Activated CD4-positive, CD25-positive, alpha-beta regulatory T cell treated with anti-CD3 and anti-CD28 coated beads, Interleukin-2, amount 50 U/mL, for 24 hours (primary cell): ENCODE measurements at places on chromosomes 3 and 15.

GRCh38 chr3:123376451-123377242 lies 72.2 kb downstream of the ADCY5 start:
- no peak for ATAC-seq

GRCh38 chr3:182487143-182487542 lies 306.2 kb upstream of the ATP11B start:
- no peak for ATAC-seq

DNA sequence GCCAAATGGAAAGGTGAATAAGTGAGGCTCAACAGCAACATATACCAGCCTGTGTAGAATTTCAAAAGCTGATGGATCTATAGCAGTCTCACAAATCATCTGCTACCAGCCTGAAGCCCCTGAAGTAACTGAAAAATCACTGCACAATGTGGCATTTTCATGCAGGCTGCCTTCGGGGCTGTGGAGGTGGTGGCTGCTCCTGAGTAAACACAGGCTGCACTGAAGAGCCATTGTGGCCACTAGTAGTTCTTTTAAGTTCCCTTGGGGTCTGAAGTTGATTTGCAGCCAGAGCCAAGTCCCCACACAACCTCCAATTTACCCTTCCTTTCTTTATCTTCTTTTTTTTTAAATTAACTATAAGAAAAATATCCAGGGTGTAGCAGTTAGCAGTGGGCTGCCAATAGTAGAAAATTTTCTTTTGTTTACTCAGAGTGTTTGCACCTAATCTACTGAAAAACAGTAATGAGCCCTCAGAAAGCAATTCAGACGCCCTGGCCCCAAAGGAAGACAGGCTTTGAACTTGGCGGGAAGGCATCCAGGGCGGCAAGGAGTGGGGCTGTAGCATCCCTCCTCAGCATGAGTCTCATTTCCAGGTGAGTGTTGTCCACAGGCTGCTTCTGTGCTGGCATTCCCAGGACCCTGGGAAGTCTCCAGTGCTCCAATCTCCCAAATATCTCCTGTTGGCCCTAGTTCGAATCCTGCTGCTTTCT lies 13.3 kb upstream of the SUSD5 start:
- ATAC-seq = no peak

GRCh38 chr3:168671091-168671490 lies 575.4 kb upstream of the GOLIM4 start:
- ATAC-seq = no peak

- no peak for ATAC-seq
These were observed 260.5 kb upstream of the TLE3 start for GRCh38 chr15:70358011-70358819.

GRCh38 chr15:93210995-93211394 lies 122.0 kb upstream of the RGMA start:
- no peak for ATAC-seq

- no peak for ATAC-seq
These were observed 50.9 kb upstream of the OSTN start for GRCh38 chr3:191148131-191148530.

- no peak for ATAC-seq
These were observed 698.4 kb upstream of the CCDC54 start for GRCh38 chr3:106678657-106679390.

DNA sequence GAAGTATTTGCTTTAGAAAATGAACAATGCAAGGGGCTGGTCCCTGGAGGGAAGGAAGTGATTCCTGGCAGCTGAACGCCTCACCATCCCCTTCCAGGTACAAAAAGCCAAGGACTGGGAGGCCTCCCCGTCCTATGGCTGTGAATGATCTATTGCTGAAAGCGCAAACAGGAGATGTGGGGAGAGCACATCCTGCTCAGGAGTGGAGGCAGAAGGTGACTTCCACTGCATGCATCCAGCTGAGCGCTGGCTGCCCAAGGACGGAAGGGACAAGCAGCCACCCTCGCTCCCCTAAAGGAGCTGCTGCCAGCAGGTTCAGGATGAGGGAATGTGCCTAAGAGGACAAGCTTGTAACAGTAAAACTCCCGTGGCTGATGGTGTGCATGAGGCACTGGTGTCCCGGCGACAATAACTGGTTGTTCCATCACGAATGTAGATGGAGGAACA lies 41.4 kb downstream of the ABTB1 start:
- ATAC-seq = no peak

- ATAC-seq = no peak
These were observed 16.6 kb downstream of the TEX264 start for GRCh38 chr3:51687431-51688205.

DNA sequence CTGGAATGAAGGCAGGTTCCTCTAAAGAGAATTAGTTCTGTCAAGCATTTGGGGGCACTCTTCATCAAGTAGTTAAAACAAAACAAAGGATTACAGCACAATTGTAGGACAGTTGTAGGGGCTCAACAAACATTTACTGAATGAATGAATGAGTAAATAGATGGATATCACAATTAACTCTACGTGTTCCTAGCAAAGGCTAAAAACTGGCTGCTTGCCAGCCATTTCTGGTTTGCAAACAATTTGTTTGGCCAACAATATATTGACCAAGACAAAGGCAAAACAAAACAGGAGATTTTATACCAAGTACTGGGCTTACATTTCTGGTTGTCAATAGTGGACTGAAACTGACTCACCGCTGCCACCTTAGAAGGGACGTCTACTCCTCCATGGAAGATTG lies 116.8 kb downstream of the ZNF280D start:
- no peak for ATAC-seq

DNA sequence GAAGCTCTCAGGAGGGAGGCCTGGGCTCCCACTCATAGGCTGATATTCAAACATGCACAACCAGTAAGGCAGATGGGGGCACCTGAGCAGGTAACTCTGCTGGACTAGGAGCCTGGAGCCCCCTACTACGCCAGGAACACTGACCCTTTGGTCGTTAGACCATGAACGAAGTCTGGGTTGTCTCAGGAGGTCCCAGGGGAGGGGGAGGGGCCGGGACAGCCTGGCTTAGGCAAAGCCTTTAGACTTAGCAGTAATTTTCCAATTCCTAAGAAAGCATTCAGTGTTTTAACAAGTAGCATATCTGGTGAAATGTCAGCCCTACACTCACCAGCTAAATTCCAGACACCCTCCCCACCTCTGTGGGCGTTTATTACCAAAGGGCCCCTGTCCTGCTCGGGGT lies 67.4 kb upstream of the ST8SIA2 start:
- no peak for ATAC-seq

- no peak for ATAC-seq
These were observed 66.1 kb downstream of the TPRA1 start for GRCh38 chr3:127524296-127524896.

GRCh38 chr3:155568295-155568694 lies 176.6 kb downstream of the PLCH1 start:
- ATAC-seq = no peak

- no peak for ATAC-seq
These were observed 21.1 kb downstream of the C3orf70 start for GRCh38 chr3:185131602-185132256.

- ATAC-seq = no peak
These were observed 58.1 kb downstream of the XXYLT1 start for GRCh38 chr3:195212749-195213375.

- ATAC-seq = no peak
These were observed 507 bp upstream of the VHL start for GRCh38 chr3:10140996-10141546.

DNA sequence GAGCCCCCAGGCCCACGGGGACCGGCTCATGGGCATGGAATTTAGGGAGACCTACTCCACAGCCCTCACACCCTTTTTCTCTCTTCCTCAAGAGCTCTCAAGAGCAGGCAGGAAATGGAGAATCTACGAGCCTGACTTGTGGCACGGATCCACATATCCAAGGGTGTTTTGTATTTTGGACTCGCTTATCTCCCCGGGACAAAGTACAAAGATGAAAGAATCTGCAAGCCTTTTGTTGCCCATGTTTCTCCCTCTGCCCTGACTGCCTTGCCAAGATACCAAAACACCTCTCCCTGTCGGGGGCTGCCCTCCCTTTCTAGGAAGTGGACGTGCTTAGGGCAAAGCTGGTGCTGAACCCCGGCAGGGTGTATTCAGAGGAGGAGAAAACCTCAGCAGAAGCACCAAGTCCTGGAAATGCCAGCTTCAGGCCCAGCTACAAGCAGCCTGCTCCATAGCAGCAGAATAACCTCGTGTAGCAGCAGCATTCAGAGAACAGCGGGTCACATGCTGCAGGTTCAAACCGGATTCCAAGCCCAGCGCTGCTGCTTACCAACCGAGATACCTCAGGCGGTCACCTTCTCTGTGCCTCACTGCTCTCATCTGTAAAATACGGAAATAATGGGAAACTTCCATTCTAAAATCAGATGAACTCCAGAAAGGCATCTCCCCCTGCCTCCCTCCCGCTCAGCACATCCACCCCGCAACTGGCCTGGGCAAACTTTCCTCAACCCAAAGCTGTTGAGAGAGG lies 35.2 kb downstream of the DNASE1L3 start:
- no peak for ATAC-seq

GRCh38 chr15:68421115-68421551 lies 10.8 kb downstream of the ITGA11 start:
- no peak for ATAC-seq

GRCh38 chr3:57226176-57226575 lies 1.4 kb upstream of the APPL1 start:
- no peak for ATAC-seq

GRCh38 chr3:194142156-194142910 lies 6.4 kb downstream of the HES1 start:
- ATAC-seq = no peak

DNA sequence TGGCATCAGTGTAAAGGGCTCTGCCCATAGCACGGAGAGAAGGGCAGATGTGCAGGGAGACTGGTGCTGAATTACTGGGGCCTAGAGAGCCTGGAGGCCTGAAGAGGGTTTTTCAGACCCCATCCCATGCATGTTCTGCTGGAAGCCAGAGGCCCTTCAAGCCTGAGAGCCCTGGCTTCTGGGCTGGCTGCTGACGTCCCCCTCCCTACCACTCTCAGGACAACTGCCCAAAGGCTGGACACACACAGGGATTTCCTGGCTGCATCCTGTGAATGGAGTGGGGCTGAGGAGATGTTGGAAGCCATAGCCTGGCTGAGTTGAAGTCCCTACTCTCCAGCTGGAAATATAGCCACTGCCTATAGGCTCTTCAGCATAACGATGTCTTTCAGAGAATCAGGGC lies 16.9 kb upstream of the DOCK3 start:
- ATAC-seq = no peak
